ENCODE measurements at places on chromosomes 1 and 21.

DNA sequence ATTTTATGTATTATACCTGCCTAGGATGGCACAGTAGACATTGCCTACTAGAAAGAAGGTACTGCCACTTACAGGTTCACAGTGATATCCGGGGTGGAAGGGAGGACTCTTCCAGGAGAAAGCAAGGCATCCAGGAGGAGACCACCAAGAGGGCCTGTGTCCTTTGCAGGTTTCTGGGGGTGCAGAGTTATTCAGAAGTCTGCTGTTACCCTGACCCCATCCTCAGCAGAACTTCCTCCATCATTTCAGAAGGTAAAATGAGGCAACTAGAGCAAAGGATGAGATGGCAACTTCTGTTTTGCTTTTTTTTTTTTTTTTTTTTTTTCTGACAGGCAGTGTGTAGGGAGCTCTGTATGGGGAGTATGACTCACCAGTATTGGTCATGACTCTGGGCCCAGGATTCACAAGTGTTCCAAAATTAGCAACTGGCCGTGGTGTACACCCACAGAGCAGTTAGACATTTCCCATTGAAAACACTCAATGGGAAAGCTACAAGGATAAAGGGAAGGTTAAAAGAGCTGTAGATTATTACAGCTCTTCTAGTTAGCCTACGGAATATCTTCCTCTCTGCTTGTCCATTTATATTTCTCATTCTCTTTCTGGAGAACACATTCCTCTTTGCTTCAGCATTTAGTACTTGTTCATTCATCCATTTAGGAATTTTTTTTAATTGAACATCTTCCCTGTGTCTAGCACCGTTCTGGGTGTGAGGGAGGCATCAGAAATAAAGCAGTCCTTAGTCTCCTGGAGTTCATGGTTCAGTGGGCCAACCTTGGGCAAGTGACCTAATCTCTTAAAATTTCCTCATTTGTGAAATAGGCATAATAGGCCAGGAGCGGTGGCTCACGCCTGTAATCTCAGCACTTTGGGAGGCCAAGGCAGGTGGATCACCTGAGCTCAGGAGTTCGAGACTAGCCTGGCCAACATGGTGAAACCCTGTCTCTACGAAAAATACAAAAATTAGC is 50.5 kb upstream of the PPP2R5A start:
- DNase-seq: no peak

DNA sequence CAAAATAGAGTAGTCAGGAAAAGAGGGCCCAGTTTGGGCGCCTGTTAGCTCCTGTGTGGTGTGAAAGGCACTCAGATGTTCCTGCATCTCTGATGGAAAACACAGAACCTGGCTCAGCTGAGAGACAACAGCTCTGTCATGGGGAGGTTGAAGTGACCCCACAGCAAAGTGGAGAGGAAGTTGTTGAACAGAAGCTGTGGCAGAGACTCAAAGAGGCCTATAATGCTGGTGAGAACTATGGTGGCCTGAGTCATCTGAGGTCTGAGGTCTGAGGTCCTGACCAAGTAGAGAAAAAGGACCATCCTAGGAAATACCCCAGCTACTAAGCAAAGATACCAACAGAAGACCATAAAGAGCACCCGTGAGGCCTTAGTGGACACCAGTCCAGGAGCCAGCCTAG is 45.6 kb upstream of the JAK1 start:
- no peak for DNase-seq

DNA sequence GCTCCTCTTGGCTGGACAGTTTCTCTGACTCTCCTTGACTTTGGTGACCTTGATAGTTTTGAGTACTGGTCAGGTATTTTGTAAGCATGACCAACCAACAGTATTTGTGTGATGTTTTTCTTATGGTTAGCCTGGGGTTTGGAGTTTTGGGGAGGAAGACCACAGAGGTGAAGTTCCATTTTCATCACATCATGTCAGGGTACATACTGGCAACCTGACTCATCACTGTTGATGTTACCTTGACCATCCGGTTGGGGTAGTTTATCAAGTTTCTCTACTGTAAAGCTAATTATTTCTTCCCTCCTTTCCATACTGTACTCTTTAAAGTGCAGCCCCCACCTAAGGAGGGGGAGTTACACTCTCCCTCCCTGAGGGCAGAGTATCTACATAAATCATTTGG is 13.4 kb downstream of the OSCP1 start:
- no peak for DNase-seq

DNA sequence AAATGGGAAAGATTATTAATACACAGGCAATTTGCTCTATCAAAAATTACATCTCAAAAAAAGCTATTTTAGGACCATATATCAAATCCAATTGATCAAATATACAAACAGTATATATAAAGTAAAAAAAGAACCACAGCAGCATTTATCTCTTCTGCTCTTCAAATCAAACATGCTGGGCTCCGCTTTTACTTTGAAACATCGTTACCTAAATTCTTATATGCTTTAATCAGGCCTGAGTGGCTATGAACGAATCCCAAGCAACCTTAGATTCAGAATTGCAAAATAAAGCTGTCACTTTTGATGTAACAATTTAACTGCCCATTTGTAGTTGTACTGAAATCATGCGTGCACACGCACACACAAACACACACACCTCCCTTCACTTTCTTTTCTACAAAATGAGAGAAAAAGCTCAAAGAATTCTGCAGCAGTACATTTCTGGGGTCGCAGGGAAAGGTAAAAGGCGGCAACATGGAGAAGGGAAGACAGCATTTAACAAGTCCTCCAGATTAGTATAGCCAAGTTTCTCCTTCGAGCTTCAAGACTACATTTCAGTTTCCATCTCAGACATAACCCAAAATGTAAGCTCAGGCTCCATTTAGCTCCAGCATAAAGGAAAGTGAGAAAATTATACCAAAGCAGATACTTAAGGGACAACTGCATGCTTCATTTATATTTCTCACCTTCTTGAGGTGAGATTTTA is 92.2 kb upstream of the TTC39A start:
- no peak for DNase-seq

DNA sequence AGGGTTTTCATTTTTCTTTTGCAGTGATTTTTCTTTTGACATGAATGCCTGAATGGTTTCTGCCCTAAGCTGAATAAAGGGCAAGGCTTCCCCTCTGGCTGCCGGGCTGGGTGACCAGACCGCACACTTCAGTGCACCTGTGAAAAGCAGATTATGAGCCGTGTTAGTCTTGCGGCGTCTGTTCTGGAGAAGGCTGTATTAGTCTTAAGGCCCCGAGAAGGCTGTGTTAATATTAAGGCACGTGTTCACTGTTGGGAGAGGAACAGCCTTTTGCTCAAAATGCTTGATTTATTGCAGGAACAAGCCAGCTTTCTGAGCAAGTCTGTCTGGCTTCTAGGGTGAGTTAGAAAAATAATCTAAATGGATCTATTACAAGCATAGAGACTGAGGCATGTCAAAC is 54.7 kb upstream of the DNAH14 start:
- no peak for DNase-seq

DNA sequence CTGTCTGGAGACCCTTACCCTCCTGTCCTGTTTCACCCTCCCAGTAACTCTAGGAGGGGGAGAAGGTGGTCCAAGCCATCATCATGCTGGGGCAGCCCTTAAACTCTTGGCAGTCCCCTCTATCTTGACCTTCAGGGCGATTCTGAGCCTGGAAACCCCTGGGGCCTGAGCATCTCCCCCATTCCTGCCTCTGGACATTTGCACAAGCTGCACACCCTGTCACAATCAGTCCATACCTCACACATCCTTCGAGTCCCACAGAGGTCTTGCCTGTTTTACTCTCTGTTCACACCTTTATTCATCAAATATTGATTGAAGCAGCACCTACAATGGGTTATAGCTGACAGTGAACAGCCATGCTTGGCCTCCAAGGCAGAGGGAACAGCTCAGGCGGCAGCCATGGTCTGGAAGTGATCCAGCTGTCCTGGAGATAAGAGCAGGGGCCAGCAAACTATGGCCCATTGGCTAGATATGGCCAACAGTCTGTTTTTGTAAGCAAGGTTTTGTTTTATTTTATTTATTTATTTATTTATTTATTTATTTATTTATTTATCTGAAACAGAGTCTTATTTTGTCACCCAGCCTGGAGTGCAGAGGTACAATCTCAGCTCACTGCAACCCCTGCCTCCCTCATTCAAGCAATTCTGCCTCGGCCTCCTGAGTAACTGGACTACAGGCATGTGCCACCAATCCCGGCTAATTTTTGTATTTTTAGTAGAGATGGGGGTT is 7.1 kb upstream of the FAM131C start:
- no peak for DNase-seq

DNA sequence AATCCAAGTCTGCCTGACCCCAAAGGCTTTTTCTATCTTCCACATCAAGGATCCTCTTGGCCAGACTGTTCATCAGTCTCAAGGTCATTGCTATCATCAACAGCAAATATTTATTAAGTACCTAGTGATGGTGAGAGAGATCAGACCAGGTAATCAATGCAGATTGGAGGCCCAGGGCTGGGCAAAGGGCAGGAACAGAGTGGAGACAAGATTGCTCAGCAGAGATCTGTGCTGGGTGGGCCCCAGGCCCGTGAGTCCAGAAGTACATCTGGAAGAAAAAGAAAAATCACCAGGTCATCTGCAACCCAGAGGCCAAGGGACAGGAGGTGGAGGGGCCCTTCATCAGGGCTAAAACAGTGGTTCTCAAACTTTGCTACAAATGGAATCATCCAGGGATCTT is 10.1 kb upstream of the PAQR7 start:
- no peak for DNase-seq

DNA sequence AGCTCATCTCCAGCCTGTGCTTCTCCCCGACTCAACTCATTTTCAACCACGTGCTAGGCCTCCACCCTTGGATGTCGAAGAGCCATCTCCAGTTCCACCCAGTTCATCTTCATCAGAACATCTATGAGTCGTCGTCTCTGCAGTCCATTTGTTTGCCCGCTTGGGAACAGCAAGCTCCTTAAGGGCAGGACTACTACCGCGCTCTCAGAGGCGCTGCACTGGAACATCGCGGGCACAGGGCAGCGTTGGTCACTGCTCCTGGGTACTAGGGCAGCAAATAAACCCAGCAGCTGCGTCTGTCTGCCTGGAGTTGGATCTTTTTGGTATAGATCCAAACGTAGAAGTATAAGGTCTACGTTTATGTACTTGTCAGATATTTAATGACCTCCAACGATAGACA is 478 bp upstream of the PRDM2 start:
- DNase-seq: no peak

DNA sequence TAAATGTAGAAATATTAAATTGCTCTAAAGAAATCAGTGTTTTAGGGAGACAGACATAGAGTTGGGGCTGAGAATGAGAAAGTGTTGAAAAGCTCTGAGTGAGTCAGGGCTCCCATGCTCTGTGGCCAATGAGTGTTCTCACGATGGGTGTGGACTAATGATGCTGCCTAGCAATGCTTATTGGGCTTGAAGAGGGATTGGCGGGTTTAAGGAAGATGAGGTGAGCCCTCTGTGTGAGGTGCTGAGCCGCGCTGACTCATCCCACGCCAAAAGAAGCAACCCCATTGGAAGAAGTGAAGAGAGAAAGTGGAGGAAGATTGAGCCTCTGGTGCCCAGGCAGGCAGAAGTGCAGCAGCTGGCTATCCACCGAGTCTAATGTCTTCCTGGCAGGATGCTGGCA is 65.1 kb upstream of the DPT start:
- no peak for DNase-seq

GRCh38 chr1:226201029-226201593 is 14.6 kb upstream of the ACBD3 start:
- DNase-seq: no peak

Measured in T-helper 9 cell (primary cell).